ENCODE measurements at places on chromosomes 16 and 17. TPM values are rescaled to one million over a fixed set of nuclear protein-coding genes. Genes with fewer than 3 reads are reported as not detected.

DNA sequence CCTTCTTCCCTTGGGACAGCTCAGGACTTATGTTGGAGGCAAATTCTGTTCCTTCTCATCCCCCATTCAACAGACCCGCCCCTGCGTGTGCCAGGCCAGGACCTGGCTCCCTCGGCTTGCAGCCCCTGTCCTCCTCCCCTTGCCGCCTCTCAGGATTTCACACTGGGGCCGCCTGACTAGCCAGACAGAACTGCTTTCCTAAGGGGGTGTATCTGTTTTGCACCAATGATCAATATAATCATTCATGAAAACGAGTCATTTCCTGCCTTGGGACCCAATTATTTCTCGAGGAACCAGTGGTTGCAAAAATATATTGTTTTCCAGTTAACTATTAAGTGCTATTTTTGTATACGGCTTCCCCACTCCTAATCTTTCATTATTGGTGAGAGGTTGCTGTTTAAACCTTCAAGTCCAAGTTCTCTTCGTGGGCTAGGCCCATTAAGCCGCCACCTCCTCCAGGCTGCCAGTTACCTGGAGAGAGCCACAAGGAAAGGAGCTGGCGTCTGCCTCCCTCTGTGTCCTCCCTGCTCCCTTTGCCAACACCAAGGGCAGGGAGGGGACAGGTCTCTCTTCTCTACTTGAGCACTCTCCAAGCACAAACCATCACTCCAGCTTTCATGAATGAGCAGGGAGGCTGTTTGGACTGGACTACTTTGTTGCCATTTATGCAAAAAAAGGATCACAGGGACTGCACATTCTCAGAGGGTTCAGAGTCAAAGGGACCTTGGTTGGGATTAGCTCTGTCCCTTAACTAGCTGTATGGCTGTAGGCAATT is 8.9 kb downstream of the DCAKD start:
- DNase-seq = no peak

- DNase-seq = no peak
These were observed 28.5 kb downstream of the CYTH1 start for GRCh38 chr17:78753316-78754250.

PRAC2 gene
- total RNA-seq = not detected

GRCh38 chr17:35555691-35556090 is 4.9 kb downstream of the SLFN14 start:
- no peak for DNase-seq

ZNF830 gene
- total RNA-seq = 12.0 TPM

GRCh38 chr16:79563921-79564320 is 36.6 kb downstream of the MAF start:
- no peak for DNase-seq
